A673 (cell line): ENCODE measurements at places on chromosomes 13 and 19. TPM values are rescaled to one million over a fixed set of nuclear protein-coding genes. Genes with fewer than 3 reads are reported as not detected.

Gene CYP2S1
- 0.19 and 0.24 TPM in 2 replicates for total RNA-seq

Gene GIPR
- 0.45 and 1.0 TPM in 2 replicates for total RNA-seq

Gene ZC3H4
- total RNA-seq: 94.4 and 94.8 TPM in 2 replicates

Gene LRRC8E
- 0.77 and 0.79 TPM in 2 replicates for total RNA-seq

Gene OR7A5
- not detected in 2 replicates for total RNA-seq

Gene MUC16
- total RNA-seq: not detected in 2 replicates

DNA sequence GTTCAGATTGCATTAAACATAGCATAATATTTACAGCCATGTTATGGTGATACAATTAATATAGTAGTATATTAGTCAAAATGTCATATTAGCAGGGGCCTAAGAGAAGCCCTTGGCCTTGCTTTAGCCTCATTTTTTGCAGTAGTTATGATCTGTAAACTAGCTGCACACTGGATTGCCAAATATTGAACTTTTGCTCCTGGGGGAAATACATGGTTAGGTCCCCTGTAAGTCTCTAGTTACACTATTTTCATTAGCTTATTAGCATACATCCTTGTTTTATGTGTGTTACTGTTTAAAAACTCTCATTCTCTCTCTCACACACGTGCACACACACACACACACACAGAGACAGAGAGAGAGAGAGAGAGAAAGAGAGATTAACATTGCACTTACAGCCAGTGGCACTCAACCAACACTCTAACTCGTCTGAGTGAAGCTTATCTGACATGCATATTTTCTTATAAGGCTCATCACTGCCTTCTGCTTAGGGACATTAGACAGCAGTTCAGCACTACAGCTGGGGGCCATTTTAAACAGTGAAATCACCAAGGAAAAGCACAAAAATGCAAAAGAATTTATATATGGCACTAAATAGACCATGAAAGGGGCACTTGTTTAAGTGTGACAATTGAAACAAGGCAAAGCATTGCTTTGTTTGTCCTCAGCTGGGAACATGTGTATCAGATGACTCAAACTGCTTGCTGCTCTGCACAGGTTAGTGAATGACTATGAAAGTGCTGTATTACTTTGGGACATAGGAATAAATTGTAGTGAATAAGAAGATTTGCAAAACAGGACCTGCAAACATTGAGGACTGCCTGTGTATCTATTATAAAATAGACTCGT lies 278.7 kb downstream of the GPC6 start:
- no peak overlapping the region for H3K4me3 ChIP-seq
- H3K36me3 ChIP-seq: no peaks in the 10 kb centered on the region
- peak; percentile 36 for DNase-seq
- peaks cover 28% of the 10 kb centered on the region for H3K4me1 ChIP-seq
- H3K27ac ChIP-seq: no peak overlapping the region

DNA sequence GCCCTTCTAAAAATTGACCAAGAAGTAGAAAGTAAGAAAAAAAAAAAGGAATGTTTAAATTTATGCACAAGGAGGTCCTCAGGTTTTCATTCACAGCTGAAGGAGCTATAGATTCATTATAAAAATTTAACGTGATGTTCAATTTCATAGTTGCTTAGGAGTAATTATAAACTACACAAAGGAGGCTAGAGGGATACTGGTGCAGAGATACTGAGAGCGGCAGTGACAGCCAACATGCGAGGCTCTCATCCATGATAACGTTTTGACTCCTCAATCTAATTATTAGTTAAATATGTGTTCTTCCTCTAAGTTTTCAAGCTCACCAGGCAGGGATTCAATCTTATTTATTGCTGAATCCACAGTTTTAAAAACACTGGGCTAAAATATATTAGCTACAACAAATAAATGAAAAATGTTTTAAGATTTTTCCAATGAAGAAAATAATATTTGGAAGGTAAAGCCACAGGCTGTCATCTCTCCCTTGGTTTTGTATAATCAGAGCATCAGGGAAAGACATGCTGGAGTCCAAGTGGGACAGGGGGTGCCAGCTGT lies 49.8 kb upstream of the TRPC4 start:
- H3K36me3 ChIP-seq: peaks cover 4% of the 10 kb centered on the region
- no peak overlapping the region for H3K27ac ChIP-seq

DNA sequence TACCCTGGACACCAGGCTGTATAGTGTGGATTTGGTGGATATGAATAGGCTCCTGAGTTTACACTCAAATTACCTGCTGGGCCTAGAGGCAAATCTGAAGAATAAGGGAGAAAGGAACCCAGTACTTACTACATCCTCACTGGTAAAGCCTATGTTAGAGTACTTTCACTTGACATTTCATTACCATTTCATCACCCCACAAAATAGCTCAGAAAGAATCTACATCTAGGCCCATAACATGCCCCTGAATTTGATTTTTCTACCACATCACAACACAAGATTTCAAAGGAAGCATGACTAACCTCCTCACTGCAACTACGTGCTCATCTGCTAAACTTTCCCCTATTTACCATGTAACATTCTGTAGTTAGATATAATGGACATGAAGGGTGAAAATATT lies 43.3 kb downstream of the VWA8 start:
- H3K36me3 ChIP-seq: no peaks in the 10 kb centered on the region
- no peak overlapping the region for H3K27ac ChIP-seq
- H3K4me3 ChIP-seq: no peak overlapping the region
- peaks cover 8% of the 10 kb centered on the region for H3K4me1 ChIP-seq
- no peaks in the 10 kb centered on the region for H3K27me3 ChIP-seq
- no peak for DNase-seq

- no peaks in the 10 kb centered on the region for H3K36me3 ChIP-seq
- H3K27ac ChIP-seq: no peak overlapping the region
- DNase-seq: no peak
- no peaks in the 10 kb centered on the region for H3K4me1 ChIP-seq
- no peaks in the 10 kb centered on the region for H3K27me3 ChIP-seq
- H3K4me3 ChIP-seq: no peak overlapping the region
Observed at GRCh38 chr19:34841780-34842179, 68.8 kb upstream of the ZNF599 start.

DNA sequence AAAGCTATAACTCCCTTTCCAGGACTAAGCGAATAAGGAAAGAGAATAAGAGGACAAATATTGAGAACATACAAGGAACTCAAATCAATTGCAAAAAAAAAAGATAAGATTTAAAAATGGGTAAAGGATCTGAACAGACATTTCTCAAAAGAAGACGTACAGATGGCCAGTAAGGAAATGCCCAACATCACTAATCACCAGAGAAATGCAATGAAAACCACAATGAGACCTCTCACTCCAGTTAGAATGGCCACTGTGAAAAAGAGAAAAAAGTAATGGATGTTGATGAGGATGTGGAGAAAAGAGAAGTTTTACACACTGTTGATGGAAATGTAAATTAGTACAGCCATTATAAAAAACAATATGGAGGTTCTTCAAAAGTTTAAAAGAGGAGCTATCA lies 63.8 kb downstream of the VWA8 start:
- no peaks in the 10 kb centered on the region for H3K27me3 ChIP-seq
- no peaks in the 10 kb centered on the region for H3K36me3 ChIP-seq
- no peak overlapping the region for H3K4me3 ChIP-seq
- DNase-seq: no peak

- peaks cover 37% of the 10 kb centered on the region for H3K27me3 ChIP-seq
- H3K27ac ChIP-seq: no peak overlapping the region
- H3K36me3 ChIP-seq: no peaks in the 10 kb centered on the region
- DNase-seq: no peak
- no peak overlapping the region for H3K4me3 ChIP-seq
Observed at GRCh38 chr13:106815545-106815944, 247.6 kb upstream of the ARGLU1 start.

DNA sequence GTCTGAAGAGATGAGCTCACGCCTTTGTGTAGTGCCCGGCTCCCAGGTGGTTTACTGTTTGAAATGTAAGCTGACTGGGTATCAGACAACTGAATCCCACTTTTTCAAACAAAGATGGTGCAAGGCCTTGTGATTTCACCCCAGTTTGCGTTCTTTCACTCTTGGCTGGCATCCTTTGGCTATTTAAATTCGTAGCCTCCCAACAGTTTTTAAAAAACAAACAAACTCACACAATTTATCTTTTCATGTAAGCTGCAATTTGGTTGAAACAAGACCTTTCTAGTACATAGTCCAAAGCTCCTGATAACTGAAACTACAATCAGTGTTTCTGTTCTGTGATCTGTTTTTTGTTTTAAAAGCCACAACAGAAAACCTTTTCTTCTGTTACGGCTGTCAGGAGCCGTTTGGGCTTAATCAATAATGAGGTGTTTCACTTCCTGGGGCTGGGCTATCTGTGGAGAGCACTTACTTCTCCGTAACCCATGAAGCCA lies 65.1 kb upstream of the NPAS1 start:
- peaks cover 5% of the 10 kb centered on the region for H3K36me3 ChIP-seq
- DNase-seq: no peak
- no peaks in the 10 kb centered on the region for H3K27me3 ChIP-seq

DNA sequence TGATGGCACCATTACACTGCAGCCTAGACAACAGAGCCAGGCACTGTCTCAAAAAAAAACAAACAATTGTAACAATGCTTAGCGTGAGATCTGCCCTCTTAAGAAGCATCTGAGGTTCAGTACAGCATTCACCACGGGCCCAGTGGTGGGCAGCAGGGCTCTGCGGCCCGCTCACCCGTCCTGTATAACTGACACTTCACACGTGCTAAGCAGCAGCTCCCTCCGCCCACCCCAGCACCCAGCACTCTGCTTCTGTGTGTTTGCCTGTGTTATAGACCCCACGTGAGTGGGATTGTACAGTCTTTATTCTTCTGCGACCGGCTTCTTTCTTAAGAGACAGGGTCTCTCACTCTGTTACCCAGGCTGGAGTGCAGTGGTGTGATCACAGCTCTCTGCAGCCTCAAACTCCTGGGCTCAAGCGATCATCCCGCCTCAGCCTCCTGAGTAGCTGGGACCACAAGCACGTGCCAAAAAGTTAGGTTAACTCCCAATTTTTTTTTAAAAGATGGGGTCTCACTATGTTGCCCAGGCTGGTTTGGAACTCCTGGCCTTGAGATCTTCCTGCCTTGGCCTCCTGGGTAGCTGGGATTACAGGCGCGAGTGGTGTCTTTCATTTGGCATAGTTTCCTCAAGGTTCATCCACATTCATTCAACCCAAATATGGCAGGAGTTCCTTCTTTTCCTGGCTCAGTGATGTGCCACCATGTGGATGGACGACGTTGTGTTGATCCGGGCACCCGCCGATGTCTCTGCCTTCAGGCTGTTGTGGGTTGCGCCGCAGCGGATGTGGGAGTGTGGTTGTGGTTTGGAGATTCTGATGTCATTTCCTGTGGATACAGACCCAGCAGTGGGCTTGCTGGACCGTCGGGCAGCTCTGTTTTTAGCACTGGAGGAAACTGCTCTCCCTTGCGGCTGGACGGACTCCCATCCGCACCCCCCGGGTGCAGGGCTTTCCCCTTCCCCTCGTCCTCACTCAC lies 170.0 kb downstream of the KDM4B start:
- peaks cover 7% of the 10 kb centered on the region for H3K4me1 ChIP-seq
- peaks cover 22% of the 10 kb centered on the region for H3K36me3 ChIP-seq
- peak overlapping the region; percentile 37 for H3K27ac ChIP-seq
- DNase-seq: peak; percentile 77
